Colonic mucosa (tissue), 4 donors: ENCODE measurements at places on chromosomes 12 and 14. TPM values are rescaled to one million over a fixed set of nuclear protein-coding genes. Genes with fewer than 3 reads are reported as not detected.

GRCh38 chr14:96486705-96487104, 15.5 kb upstream of the PAPOLA start:
- no peak for DNase-seq

- DNase-seq = no peak
Measured at GRCh38 chr14:97757491-97757890, 960.3 kb downstream of the VRK1 start.

DNA sequence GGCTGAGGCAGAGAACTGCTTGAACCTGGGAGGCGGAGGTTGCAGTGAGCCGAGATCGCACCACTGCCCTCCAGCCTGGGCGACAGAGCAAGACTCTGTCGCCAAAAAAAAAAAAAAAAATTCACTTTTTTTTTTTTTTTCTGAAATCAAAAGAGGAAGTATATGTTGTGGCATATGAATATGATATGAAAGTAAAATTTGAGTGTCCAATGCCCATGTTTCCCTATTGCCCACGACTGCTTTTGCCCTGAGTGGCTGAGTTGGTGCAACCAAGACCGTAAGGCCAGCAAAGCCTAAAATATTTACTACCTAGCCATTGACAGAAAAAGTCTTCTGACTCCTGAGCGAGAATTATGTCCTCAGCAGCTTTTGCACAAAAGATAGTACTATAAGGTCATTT, 101.7 kb upstream of the PARP11 start:
- no peak for DNase-seq

GRCh38 chr12:69655616-69656340, 43.3 kb downstream of the BEST3 start:
- DNase-seq = no peak

- no peak for DNase-seq
Measured at GRCh38 chr12:1197264-1198018, 206.4 kb downstream of the ERC1 start.

DNA sequence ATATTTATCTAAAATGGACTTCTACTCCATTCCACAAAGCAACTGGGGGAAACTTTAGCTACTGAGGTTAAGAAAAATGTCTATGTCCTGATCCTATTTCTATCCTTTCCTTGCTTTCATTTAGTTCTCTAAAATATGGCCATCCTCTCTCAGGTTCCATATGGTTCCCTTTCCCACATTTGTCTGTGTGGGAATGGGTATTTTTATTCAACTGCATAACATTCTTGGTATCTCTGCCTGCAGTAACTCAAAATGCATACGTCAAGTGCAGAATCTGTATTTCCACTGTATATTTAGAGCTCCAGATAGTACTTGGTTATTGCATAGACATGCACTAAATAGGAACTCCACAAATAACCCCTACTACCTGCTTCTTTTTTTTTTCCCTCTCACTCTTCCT, 130.6 kb upstream of the BTG1 start:
- no peak for DNase-seq

DNA sequence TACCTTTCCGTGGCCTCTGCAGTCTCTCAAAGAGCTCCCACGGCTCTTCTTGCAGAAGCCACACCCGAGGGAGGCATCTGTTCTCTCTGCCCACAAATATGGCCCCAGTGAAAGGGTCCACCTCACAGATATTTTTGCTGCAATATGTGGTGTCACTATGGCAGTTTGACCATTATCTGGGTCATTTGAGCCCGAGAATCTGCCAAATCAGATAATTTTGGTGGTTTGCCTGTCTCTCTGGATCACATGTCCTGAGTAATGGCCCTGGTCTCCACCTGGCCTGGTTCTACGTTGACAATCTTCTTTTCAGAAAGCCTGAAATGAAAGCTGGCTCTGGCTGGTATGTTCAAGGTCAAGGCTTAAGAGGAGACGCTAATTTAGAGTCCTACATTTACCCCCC, 5.7 kb upstream of the WSCD2 start:
- no peak for DNase-seq

DNA sequence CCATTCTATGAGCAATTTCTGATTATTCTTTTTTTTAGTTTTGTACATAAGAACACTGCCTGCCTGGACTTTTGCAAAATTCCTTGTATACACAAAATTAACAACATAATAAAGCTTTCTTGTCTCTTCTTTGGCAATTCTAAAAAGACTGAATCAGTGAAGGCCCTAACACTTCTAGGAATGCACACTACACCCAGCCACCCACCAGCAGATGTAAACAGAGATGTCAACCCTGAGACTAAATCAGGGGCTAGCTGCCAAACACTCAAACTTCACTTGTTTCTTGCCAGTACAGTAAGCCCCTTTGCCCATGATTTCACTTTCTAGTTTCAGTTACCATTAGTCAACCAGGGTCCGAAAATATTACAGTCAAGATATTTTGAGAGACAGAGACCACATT, 15.5 kb downstream of the DCAF5 start:
- no peak for DNase-seq

GRCh38 chr12:54824402-54824801, 29.9 kb upstream of the MUCL1 start:
- no peak for DNase-seq

GRCh38 chr14:89542786-89543424, 125.9 kb upstream of the FOXN3 start:
- no peak for DNase-seq

DNA sequence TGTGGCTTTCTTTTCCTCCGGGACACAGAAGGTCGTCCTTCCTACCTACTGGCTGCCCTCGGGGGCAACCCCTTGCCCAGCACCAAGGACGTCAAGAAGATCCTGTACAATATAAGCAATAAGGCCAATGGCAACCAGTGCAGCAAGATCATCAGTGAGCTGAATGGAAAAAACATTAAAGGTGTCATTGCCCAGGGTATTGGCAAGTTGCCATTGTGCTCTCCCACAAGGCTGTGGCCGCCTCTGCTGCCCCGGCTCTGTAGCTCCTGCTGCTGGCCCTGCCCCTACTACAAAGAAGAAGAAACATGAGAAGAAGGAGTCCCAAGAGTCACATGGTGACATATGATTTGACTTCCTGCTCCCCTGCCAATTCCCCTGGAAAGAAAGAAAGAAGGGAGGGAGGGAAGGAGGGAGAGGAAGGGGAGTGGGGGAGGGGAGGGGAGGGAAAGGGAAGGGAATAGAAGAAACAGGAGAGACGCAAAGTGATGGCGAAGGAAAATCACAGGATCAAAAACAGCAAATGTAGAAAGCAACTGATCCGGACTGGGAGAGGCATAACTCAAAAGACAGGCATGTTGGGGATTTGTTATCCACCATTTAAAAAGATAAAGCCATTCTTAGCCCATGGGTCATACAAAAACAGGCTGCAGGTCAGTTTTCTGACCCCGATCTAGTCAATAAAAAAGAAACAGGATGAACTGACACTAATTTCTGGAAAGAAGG, 61.3 kb upstream of the RESF1 start:
- DNase-seq = no peak

- peak; percentile 76 for DNase-seq
Measured at GRCh38 chr12:124613151-124613585, 45.8 kb upstream of the NCOR2 start.

The PKP2 gene
- 130 TPM for total RNA-seq

The ZBTB25 gene
- 5.6 TPM for total RNA-seq

The IFI27L1 gene
- 27.4 TPM for total RNA-seq
